NCI-H510A treated with DMSO at 0.1 percent for 48 hours (cell line): ENCODE measurements at places on chromosomes 5 and 9.

DNA sequence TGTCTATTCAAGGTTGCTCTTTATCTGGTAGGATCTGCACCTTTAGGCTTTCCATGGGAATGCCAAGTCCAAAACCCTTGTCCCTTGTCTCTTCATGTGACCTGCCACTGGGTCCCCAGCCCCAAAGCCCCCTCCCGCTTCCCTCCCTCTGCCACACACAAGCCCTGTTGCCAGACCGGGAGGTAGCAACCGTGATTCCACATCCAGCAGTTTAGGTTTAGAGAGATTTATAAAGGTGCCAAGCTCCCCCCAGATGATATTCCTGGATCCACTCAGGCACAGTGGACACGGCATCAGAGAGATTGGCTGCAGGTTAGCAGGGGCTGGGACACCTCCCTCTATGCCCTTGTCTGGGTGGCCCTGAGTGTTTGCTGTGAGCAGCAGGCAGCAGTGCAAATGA is 504.7 kb downstream of the CCDC171 start:
- no peak for DNase-seq

DNA sequence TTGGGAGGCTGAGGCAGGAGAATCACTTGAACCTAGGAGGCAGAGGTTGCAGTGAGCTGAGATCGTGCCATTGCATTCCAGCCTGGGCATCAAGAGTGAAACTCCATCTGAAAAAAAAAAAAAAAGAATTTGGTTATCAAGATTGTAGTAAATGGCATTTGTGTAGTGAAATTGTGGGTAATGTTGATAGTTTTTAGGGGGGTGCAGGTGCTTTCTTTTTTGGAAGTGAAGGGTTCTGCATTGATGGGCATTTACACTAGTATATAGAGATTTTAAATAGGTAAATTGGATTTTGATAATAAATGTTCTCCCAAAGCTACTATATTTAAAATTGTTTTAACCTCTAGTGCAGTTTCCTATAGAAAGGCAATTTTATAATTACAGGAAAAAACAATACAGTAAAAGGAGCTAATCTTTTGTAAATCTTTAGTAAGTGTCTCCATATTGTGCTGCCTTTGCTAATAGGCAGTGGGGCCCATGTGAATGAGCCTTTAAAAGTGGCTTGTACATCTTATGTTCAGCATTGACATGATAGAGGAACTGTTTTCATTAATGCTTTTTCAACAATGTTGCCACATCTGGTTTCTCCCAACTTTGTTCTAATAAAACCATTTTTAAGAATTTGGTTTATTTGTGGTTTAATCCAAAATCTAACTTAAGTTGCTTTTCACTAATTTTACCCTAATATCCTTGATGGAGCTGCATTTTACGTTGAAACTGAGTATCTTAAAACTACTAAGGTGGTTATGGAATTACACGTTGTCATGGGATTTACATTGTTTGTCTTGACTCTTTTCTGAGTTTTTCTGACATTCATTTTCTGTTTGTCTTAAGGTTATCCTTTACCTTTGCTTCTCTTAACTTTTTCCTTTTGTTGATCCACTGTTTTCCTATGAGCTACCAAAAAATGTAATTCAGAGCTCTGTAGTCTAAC is 11.1 kb downstream of the MATR3 start:
- DNase-seq, result no peak

GRCh38 chr9:127491516-127491915 is 40.2 kb downstream of the LRSAM1 start:
- DNase-seq, result no peak

DNA sequence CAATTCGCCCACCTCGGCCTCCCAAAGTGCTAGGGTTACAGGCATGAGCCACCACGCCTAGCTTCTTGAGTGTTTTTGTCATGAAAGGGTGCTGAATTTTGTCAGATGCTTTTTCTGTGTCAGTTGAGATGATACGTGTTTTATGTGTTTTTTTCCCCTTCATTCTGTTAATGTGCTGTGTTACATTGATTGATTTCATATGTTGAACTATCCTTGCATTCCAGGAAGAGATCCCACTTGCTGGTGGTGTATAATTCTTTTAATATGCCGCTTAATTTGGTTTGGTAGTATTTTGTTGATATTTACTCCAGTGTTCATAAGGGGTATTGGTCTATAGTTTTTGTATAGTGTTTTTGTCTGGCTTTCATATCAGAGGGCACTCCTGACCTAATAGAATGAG is 13.6 kb downstream of the ZBTB43 start:
- no peak for DNase-seq

- no peak for DNase-seq
These were observed 154.0 kb upstream of the ADAMTSL1 start for GRCh38 chr9:18319918-18320445.
